ENCODE measurements at places on chromosomes 5 and 9.

- DNase-seq: no peak
Measured at GRCh38 chr9:128390813-128391711, 19.9 kb downstream of the URM1 start.

DNA sequence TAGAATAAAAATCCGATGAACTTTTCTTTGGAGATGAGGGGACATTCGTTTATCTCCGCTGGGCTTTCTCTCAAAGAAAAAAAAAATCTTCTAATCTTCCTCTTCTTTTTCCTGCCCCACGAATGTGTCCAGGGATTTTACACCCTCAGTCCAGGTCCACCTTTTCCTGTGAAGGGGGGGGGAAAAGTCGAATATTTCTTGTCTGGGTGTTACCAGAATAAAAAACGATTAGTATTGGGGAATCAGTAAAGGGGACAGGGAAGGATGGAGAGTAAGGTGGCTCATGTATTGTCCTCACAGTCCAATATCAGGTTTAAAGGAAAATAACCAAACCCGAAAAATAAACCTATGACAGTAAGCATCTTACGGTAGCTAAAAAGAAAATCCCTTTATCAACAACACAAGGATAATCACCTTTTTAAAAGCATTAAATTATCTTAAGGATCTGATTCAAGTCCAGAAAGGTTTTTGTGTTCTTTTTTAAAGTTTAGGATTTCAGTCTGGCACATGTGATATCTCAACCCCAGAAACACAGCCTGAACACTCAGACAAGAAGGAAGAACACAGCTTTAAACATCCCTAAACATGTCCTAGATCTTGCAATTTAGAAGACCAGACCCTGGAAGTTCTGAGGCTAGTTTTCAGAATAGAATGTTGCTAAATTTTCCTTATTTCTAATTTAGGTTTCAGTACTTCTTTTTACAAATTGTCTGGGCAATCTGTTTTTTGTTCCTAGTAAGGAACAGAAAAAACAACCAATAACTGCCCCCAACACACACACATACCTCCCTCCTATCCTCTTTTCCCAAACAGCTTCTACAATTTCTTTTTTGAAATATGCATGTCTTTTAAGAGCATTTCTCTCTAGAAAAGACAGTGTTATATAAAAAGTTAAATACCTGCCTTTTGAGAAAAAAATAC is 1.2 kb downstream of the ZNF608 start:
- no peak for DNase-seq

GRCh38 chr5:130689831-130690230 is 475.2 kb downstream of the HINT1 start:
- no peak for DNase-seq

GRCh38 chr5:157115012-157115411 is 6.2 kb upstream of the HAVCR2 start:
- DNase-seq: no peak

DNA sequence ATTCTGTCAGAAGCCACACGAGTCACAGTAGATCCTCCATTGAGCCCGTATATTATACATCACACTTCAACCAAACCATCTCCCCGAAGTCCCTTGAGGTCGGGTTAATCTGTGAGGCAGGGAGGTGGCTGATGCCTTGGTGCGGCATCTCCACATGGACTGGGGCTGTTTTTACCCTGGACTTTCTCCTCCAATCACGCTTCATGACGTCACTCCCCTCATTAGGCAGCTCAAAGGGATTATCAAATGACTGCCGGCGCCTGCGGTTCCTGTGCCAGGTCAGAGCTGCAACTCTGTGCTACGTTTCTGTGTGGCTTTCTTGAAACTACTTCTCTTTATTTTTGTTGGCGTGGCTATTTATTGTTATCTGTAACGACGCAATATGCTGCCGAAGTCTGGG is 53.7 kb downstream of the TMOD1 start:
- DNase-seq: no peak

DNA sequence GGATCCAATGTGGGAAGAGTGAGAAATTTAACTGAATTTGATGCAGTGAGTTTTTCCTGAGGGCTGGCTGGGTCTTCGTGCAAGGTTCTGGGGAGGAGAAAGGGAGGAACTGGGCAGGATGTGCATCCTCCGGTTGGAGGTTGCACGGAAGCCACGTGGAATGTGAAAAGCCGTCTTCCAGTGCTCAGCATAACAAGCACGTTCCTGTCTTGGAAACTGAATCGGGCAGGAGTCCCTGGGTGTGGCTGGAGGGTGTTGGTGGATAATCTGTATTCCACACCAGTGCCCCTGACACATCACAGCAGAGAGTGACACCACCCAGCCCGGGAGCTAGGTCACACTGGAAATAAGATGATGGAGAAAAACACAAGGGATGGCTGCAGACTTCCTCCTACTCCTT is 154.3 kb downstream of the C5orf15 start:
- DNase-seq: no peak

- DNase-seq: no peak
Measured at GRCh38 chr5:608429-609370, 3.4 kb upstream of the CEP72 start.

GRCh38 chr9:90017679-90018078 is 412.9 kb downstream of the GADD45G start:
- no peak for DNase-seq

DNA sequence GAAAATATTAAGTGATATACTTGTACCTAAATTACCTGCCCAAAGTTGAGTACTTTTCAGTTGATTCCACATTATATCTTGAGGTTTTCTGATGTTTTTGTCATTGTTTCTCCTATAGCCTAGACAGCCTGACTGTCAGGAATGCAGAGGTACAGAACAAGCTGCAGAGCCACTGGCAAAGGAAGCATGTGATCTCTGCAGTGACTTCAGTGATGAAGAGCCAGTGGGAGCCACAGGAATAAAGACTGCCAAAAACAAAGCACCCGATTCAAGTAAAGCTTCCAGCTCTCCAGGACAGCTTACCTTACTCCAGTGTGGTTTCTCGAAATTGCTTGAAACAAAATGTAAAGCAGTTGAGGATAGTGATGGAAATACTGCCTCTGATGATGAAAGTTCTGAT is 96.3 kb downstream of the ERCC6L2 start:
- no peak for DNase-seq

GRCh38 chr9:121658166-121658565 is 6.7 kb downstream of the DAB2IP start:
- no peak for DNase-seq

- no peak for DNase-seq
Measured at GRCh38 chr5:57937501-57938173, 455.0 kb upstream of the ACTBL2 start.

GRCh38 chr5:1800472-1801221 is 560 bp upstream of the NDUFS6 start:
- DNase-seq: no peak

- DNase-seq: no peak
Measured at GRCh38 chr5:3602785-3603502, 7.3 kb downstream of the IRX1 start.

- no peak for DNase-seq
Measured at GRCh38 chr9:12681620-12682019, 11.6 kb upstream of the TYRP1 start.
